Stimulated activated CD4-positive, alpha-beta T cell treated with anti-CD3 and anti-CD28 coated beads, Interleukin-12 subunit alpha, Interleukin-12 subunit beta, amount 100 ng/mL, for 4 hours (primary cell): ENCODE measurements at places on chromosomes 13 and 19.

DNA sequence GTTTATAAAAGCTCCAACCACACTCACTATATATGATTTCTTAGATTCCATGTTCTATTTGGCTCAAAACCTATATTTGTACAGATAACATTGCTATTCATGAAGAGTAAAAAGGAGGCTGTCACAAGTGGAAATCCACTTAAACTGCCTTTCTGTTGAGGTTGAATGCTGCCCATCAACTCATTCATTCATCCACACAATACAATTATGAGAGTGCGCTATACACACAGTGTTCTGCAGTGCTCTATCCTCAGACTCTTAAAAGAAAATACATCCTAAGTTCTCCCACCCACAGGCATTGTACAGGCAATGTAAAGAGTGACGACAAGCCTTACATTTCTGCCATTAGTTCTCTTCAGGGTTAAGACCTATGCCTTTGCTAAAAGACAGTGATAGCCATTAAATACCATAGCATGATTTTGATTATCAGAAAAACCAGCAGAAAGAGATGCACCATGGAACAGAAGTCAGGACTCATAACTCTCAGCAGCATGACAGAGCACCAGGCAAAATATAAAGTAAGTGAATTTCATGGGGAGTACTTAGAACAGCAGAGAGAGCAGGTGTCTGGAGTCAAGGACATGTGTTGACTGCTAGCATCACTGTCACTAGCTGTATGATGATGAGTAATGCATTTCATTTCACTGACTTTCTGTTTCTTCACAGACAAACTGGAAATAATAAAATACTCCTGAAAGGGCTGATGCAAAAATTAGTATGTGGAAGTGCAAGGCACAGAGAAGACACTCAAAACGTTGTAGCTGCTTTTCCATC, 218.0 kb downstream of the RBM26 start:
- DNase-seq = no peak

- no peak for DNase-seq
These were observed 809 bp downstream of the MYO1F start for GRCh38 chr19:8576273-8576993.

GRCh38 chr13:56515441-56515840, 625.3 kb upstream of the PRR20A start:
- no peak for DNase-seq

DNA sequence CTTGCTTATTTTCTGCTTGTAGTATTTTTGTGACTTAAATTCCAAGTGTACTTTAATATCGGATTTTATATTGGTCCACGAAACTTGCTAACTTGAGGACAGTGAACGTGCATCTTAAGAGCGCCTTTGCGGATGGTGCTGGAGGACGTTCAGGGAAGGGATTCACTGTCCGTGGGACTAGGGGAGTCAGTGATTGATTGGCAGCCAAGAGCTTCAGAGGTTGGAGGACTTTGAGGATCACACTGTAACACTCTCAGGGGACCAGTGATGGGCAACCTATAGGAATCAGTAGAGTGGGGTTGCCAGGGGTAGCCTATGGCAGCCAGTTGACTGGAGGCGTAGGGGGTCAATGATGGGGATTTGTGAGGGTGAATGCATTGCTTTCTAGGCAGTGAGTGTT, 516 bp downstream of the ZNF175 start:
- no peak for DNase-seq

GRCh38 chr13:68030152-68030809, 800.1 kb upstream of the PCDH9 start:
- no peak for DNase-seq

DNA sequence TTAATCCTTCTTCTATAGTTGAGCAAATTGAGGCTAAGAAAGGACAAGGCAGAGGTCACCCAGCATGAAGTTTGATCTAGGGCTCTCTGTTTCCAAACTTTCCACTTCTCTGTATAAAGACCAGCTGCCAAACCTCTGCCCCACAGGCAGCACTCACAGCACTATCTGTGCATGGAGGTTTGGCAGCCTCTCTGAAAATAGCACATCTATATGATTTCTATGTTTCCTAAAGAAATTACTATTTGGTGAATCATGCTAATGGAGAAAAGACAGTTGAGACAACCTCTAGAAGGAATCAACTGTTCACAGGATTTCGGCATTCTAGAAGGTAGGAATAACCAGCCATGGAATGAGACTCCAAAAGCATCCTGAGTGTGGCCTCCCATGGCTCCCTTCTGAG, 554.5 kb downstream of the IRS2 start:
- DNase-seq = no peak

DNA sequence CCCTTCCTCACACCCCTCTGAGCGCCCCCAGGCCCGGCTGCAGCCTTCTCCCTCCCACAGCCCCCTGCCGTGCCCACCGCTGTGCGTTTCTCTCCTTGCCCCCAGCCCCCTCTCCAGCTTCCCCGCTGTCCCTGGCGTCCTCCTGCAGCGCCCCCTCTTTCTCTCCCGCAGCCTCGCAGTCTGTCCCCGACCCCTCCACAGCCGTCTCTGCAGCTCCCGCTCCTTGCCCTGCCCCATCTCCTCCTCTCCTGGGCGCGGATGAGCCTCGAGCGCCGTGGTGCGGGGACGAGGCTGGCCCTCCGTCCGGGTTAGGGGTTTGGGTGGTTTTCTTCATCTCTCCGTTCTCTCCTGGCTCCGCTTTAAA, 1.1 kb downstream of the KMT5C start:
- DNase-seq = no peak
